ENCODE measurements at places on chromosomes 7 and 10.

GRCh38 chr7:1330801-1331425, 98.2 kb downstream of the UNCX start:
- DNase-seq: no peak

GRCh38 chr10:106652279-106652678, 512.2 kb downstream of the SORCS1 start:
- DNase-seq: no peak

DNA sequence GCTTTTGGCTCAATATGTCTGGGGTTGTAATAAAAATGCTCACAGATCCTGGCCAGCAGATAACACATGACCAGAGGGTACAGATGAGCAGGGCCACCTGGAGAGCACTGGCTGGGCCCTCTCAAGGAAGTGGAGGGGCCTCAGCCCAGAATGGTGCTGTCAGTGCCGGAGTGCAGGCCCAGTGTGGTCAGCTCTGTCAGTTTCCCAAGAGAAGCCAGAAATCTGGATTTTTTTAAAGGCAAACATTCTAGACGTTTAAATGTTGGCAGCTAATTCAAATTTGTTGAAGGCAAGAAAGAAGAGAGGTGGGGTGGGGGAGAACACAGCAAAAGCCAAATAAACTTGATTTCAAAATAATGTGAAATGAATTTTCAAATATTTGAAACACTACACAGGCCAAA, 2.0 kb downstream of the C10orf105 start:
- no peak for DNase-seq

DNA sequence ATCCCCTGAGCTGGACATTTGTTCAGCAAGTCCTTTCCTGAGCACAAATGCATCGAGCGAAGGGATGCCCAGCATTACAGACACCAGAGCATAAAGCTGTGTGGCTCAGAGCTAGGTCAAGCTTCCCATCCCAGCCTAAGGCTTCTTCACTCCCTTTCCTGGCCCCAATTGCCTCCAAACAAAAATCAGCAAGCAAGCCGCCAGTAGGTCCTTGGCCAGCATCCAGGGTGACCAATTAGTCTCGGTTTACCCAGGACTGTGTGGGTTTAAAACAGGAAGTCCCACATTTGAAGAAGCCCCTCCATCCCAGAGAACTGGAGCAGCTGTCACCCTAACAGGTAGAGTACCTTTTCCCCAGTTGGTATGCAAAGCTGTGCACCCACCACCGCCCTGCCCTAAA, 51.2 kb downstream of the PRKAG2 start:
- DNase-seq: no peak

DNA sequence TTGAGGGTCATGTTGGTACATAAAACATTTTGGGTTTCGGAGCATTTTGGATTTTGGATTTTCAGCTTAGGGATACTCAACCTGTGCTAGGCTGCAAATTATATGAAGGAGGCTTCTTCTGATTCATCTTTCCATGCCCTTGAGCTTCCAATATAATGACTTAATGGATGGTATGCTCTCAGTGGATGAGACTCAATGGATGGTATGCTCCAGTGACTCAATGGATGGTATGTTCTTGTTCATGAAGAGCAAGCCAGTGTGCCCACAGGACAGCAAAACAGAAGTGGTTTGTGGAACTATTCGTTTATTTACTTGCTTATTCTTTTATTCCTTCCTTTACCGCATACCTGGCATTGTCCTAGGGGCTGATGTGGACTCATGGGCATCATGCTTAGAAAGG, 969.6 kb downstream of the LRMDA start:
- no peak for DNase-seq

All from stimulated activated CD4-positive, alpha-beta T cell treated with anti-CD3 and anti-CD28 coated beads, Interleukin-12 subunit alpha, Interleukin-12 subunit beta, amount 100 ng/mL, for 24 hours (primary cell).